ENCODE measurements at places on chromosomes 1 and 21.

DNA sequence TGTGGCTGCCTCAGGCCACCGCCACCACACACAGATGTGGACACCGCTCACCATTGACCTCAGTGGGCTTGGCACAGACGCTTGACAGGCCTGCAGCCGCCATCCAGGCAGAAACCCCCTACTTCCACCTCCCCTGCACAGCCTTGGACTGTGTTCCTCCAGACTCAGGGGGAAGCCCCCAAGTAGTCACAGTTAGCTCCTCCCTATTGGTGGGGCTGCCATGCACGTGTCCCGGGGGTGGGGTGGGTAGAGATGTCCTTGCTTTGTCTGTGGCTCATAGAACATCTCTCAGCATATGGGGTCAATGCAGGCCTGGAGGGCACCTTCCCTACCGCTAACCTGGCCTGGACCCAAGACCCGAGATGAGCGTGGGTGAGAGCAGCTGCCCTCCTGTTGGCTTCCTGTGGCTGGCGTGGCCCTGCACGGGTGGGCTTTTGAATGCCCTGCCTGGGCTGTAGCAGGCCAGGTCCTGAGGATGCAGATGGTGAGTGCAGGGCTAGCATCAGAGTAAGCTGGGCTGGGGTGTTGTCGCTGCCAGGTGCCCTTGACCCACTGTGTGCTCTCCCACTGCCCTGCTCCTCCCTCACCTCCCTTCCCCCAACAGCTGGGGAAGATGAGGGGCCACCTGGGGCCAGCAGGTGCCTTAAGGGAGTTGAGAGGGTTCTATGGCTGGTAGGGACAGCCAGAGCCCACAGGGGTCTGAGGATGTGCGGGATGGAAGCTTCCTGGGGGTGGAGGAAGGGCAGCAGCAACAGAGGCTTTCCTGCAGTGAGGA lies 6.2 kb downstream of the CROCC start:
- no peak for DNase-seq

DNA sequence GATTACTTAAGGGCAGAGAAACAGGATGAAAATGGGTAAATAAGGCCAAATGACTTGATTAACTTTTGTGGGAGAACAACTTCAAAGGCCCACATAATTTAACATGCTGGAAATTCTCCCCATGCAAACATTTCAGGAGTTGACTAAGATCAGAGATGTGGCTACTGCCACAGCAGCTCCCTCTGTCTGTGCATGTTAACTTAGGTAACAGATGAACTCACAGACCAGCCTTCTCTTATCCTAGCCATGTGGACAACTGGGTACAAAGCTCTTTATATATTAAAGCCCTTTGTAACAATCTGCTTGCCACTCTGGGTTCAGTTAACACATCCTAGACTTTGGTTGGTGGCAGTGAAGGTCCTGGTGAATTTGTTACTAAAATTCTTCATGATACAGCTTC lies 33.2 kb downstream of the BEND5 start:
- DNase-seq = no peak

- peak; percentile 39 for DNase-seq
Measured at GRCh38 chr1:182786223-182786994, 3.2 kb upstream of the NPL start.

DNA sequence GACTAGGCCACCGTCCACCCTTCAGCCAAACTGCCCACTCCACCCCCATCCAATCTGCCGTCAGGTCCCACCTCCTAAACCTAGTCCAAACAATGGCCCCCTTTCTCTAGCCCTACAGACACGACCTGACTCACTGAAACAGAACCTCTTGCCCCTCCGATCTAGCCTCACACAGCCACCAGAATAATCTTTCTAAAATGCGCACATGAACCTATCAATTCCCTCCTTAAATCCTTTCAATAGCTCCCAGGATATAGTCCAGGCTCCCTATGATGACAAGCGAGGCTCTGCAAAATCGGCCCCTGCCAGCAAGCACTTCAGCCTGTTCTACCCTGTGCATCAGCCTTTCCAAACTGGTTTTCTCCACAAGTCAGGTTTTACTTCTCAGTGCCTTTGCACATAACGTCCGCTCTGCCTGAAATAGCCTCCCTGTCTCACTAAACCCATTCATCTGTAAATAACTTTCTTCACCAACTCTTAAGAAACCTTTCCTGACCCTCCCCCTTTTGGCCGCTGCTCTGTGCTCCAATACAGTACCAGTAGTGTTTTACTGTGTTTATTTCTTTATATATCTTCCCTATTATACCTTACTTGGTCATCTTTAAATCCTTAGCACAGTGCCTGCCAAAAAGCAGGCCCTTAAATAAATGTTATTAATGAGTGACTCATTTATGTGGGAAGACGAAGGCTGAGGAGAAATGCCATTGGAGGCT lies 9.0 kb upstream of the CDC20 start:
- no peak for DNase-seq
